ENCODE measurements at places on chromosomes 7 and 10.

GRCh38 chr10:6763423-6763822 is 183.3 kb upstream of the PRKCQ start:
- DNase-seq = no peak

GRCh38 chr10:74924251-74924963 is 98.0 kb downstream of the KAT6B start:
- DNase-seq = no peak

GRCh38 chr10:30742471-30742870 is 112.9 kb upstream of the LYZL2 start:
- no peak for DNase-seq

DNA sequence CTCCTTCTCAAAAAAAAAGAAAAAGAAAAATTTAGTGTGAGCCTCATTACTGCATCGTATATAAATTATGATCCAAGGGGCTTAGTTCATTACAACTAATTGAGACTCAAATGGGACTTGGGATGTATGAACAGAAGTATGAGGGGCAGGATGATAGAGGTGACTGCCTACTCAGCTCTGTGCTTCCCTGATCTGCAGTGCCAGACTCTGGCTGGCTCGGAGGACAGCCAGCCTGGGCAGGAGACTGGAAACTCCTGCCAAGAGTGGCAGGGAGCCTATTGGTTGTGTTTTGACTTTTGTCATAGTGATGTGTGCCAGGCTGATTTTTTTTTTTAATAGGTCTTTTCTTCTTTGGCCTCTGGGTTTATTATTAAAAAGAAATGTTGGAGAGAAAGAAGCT is 73.8 kb upstream of the GTF2IRD1 start:
- peak; percentile 63 for DNase-seq

DNA sequence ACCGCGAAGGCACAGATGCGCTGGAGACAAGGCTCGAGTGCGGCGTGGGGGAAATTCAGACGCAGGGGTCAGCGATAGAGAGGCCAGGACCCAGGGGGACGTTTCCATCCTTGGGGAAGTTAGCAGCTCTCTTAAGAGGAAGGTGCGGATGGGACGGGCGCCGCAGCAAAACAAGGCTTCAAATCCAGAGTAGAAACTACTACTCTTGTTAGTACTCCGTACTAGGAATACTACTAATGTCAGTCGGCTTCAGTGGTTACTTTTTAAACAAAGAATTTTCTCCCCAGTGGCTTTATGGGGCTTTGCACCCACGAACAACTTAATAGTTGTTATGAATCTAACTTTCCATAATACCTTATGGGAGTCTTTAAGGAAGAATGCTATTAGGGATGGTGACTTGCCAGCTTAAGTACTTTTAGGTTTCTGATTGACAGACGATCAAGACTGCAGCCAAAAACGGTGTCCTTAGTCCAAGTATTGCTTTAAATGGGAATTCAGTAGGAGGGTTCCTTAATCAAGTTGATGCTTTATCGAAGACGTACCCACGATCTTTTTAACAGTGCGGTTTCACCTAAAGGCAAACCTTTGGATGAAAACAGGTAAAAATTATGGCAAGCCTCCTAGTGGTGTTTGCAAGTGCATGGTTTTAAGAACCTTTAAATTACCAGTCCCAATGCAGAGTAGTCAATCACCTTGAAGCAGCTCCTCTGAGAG is 812 bp upstream of the IDE start:
- no peak for DNase-seq

GRCh38 chr10:99297033-99297432 is 32.1 kb upstream of the CNNM1 start:
- no peak for DNase-seq

- DNase-seq = no peak
Measured at GRCh38 chr10:85655411-85655810, 711.2 kb downstream of the GRID1 start.

- DNase-seq = no peak
Measured at GRCh38 chr10:44818701-44819127, 92.4 kb upstream of the TMEM72 start.

DNA sequence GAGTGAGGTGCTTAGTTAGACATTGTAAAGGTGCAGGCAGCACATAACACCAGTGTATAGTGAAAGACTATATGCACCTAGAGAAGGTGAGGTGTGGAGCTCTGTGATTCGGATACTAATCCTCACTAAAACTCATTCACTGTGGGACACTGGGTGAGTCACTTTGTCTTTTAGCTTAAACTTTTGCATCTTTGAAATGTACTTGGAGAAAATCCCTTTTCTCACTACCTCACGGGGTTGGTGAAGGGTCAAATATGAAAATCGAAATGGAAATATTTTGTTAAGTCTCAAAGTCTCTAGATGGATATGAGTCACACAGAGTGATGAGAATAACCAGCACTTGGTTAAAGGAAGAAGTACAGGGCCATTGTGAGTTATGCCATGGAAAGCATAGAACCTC is 38.0 kb downstream of the MDFIC start:
- no peak for DNase-seq

DNA sequence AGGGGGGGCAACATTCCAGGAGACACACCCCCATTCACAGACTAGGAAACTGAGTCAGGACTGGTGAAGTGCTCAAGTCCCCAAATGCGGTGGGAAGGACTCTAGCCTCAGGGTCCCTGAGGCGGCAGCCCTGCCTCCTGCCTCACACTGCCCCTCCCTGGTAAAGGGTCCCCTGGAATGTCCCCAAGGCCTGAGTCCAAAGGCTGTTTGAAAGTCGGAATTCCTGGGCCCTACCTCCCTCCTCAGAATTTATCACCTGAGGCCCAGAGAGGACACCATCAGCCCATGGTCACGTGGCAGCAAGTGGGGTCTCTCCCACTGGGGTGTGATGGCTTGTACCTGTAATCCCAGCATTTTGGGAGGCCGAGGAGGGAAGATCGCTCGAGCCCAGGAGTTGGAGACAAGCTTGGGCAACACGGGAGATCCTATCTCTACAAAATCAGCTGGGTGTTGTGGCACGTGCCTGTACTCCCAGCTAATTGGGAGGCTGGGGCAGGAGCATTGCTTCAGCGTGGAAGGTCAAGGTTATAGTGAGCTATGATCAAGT is 110.3 kb upstream of the TNRC18 start:
- DNase-seq = no peak

DNA sequence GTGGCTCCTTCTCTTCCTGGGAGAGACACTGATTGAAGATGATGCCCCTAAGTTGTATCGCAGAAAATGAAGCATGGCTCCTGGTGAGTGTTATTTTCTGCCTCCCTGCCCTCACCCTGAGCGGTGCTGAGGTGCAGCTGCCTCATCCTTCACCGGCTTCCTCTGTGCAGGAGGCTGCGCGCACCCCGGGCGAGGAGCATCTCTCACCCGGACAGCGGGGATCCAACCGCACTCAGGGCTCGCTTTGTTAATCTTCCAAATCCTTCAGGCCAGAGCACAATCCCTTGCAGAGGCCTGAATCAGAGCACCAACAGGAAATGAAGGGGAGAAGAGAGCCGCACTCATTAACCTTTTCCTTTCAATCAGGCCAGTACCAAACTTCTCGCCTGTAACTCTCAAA is 910.3 kb downstream of the CCSER2 start:
- no peak for DNase-seq

- DNase-seq = no peak
Measured at GRCh38 chr7:149196151-149196704, 882 bp downstream of the ZNF282 start.

DNA sequence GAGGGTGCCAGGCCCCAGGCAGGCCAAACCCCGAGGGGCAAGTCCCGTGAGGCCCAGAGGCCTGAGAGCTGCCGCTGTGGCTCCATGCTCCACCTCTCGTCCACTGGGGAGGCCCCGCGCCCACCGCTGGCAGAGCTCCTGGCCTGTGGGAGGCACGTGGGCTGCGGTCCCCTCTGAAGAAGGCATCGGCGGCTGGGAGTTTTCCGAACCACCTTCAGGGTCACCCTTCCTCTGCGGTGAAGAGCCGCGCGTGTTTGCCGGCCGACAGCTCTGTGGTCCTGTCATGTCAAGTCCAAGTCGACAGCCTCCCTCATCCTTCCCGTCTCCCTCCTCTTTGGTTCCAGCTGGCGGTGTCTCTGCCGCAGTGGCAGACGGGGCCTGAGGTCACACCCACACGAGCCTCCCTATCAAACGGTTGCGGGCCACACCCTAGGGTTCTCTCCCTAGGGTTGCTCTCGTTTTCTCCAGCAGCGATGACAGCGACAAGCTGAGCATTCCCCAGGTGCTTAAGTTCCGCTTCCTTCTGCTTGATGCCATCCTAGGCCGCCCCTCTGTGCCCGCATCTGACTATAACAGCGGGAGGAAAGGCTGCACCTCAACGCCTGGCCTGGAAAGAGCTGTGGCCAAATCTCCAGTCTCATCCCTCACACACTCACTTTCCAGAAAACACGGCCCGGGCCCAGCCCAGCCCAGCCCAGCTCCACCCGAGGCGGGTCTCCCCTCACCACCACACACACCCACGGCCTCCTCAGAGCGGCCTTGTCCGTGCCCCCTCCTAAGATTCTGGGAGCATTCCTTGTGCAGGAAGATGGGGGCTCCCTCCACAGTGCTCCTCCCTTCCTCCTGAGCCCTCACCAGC is 185.0 kb downstream of the ELFN1 start:
- DNase-seq = no peak

DNA sequence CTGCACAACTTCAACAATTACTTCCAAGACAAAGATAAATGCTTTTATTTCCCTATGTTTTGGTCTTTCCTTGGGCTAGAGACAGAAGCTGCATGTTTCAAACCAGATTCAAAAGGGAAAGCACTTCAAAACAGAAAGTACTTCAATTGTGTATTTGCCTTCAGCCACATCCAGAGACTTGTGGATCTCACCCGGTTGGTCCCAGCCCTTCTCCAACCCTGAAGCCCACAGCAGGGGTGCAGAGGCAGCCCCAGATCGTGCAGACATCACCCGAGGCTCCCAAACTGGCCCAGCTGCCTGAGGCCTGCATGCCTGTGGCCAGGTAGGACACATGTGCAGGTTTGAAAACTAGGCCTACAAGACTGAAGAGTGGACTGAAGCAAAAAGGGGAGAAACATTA is 80.8 kb downstream of the ALOX5 start:
- DNase-seq = no peak

DNA sequence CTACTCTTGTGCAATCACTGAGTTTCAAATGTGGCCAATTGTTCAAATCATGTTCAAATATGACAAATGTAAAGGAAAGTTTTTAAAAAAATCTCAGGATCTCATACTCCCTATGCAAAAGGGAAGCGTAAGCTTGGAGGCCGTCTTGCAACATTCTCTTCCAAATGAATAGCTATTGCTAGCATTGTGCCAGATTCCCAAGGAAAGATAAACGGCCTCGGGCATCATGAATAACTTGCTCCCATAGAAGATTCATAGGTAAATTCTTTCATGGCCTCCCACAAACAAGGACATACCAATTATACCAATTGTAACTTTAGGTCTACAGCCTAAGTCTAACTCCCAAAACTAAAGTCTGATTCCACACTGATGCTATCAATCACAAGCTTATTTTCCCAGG is 416.9 kb downstream of the THSD7A start:
- no peak for DNase-seq

DNA sequence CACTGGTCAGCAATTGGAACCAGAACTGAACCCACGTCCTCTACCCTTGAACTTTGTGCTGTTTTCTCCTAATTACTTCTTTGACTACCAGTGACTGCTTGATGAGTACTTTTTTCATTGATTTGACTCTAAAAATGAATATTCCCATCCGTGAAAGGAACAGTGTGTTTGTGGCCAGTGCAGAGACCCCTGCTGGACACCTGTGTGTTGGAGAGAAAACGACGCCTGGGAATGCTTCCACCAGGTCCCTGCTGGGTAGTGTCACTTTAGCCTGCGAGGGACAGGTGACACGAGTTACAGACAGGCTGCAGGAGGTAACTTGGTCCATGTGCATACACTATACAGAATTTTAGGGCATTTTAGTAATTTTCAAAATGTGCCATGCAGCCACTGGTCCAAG is 6.8 kb upstream of the GJD4 start:
- DNase-seq = no peak

DNA sequence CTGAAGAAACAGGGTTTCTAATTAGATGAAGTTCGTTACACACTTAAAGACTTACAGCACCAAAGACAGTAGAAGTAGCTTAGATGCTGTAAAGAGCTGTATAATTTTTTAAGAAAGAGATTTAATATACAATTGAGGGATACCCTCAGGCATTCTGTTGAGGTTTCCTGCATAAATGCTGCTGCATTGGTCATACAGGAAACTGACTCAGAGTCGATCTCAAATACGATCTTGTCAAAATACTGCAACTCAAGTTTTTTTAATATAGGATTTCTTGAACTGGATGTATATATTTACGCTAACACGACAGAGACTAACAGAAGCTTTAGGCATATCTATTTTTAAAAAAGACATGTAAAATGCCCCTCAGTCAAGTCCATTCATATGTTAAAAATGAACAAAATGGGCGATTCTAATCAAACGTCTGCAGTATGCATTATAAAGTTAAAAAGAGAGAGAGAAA is 2.4 kb upstream of the ARID5B start:
- no peak for DNase-seq

DNA sequence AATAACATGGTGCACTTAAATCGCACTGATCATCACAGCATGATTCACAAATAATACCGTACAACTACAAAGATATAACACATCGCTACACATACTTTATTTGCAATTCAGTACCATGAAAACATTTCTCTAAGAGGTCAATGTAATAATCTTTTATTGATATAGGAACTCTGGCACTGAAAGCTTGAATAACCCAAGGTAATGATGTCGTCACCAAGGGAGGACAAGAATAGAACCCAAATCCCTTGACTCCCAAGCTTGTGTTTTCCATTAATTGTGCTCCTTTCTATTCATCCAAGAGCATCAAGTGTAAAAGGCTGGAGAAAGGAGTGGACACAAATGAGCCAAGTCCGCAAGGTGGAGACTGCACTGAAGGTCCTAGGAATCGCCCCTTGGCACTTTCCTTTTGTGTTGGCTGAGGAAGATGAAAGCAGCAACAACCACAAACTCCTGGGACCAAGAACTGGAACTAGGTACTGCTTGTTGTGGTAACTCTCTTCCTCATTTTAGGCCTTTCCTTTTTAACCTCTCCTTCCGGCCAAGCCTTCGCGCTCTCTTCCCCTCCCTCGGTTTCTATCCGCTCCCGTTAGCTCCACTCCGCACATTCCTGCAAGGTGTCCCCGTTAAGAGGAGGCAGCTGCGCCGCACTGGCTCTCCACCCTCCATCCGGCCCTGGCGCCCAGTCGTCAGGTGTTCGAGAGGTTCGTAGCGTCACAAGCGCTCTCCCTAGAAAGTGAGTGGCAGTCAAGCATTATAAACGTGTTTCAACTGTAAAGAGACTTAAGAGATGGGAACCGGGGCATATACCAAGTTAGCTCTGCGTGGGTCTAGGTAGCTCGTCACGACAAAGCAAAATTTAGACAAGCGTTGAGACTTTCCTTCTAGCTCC is 1.0 kb upstream of the CBLL1 start:
- DNase-seq = no peak

- DNase-seq = no peak
Measured at GRCh38 chr7:80922253-80923049, 3.6 kb upstream of the SEMA3C start.

Data from C1 segment of cervical spinal cord (tissue), 14 donors.